Esophagus squamous epithelium (tissue), 5 donors: ENCODE measurements at places on chromosomes 11 and 22.

DNA sequence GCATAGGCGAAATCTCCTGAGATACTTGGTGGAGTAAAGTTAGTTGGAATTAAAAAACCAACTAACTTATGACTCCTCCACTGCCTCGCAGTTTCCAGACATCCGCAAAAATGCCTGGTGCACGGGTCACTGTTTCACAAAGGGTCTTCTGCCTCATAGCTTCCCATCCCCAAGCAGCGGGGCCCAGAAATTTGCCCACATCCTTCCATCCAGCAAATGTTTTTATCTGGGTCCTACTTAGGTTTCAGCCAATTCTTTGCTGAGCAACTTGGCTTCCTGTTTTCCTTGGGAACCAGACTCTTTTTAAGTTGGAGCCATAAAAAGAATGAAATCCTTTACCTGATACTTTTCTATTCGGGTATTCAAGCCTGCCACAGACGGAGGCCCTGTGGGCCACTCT, 36.2 kb downstream of the FZD4 start:
- no peak for DNase-seq

DNA sequence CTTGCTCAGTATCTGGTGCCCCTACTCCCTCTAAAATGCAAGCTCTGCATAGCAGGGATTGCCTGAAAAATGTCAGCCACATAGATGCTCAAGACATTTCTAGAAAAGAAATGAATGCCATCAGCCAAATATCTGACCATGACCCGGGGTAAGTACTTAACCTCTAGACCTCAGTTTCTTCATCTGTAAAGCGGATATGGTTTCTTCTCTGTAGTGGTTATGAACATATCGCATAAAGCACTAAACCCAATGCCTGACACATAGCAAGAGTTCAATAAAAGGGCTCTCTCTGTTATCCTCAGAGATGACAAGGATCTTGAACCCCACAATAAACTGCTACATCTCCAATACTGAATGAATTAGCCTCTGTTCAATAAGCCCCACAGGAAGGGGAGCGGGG, 122.6 kb downstream of the ABTB2 start:
- no peak for DNase-seq

- DNase-seq = no peak
Observed at GRCh38 chr22:20642668-20643179, 131.2 kb upstream of the SERPIND1 start.

GRCh38 chr22:32874976-32875375, 73.5 kb downstream of the TIMP3 start:
- DNase-seq = no peak

DNA sequence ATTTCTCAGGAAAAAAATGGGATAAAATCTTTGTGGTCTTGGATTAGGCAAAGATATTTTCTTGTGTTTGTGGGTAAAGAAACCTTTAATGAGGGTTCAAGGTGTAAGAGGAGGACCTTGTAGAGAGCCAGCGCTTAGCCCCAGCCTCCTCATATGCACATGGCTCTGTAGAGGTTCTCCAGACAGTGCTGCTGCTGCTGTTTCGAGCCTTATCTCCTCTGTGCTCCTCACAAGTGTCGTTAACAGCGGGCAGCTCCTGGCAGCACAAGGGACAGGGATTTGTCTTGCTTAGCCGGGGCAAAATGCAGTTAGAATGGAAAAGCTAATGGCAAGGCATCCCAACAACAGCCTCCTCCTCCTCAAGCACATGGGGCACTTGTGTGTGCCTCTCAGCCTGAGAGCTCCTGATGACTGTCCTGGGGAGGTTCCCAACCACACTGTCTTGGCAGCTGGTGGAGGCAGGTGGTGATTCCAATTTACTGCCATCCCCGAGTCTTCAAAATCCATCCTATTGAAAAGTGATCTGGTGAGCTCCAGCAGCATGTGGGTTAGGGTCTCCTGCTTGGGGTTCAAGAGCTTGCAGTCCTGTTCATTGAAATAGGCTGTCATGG, 7.6 kb upstream of the MSANTD2 start:
- no peak for DNase-seq

DNA sequence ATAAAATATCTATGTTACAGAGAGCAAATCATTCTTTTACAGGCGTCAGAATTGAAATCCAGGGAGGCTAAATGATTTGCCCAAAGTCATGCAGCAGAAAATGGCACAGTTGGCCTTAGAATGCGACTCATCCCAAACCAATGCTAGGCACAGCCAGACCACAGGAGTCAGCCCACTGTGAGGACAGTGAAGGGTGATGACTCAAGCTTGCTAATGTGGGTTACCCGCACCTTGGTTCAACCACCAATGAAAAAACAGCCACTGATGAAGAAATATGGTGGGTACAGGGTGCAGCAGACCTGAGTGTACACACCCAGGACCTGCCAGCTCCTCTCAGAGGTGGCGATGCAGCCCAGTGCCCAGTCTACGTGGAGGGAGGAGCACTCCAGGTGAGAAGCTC, 89.7 kb downstream of the ZC3H12C start:
- no peak for DNase-seq

GRCh38 chr22:37905534-37906363, at the start of gene MICALL1:
MICALL1 (plus strand) TSS chr22:37906297; CDS start chr22:37906423, 126 bp downstream.
- DNase-seq = no peak

GRCh38 chr22:30416403-30416802, 9.2 kb upstream of the MTFP1 start:
- DNase-seq = no peak

- DNase-seq = no peak
Observed at GRCh38 chr22:36228944-36229343, 10.4 kb downstream of the APOL2 start.
